ENCODE measurements at places on chromosomes 6 and 20.

DNA sequence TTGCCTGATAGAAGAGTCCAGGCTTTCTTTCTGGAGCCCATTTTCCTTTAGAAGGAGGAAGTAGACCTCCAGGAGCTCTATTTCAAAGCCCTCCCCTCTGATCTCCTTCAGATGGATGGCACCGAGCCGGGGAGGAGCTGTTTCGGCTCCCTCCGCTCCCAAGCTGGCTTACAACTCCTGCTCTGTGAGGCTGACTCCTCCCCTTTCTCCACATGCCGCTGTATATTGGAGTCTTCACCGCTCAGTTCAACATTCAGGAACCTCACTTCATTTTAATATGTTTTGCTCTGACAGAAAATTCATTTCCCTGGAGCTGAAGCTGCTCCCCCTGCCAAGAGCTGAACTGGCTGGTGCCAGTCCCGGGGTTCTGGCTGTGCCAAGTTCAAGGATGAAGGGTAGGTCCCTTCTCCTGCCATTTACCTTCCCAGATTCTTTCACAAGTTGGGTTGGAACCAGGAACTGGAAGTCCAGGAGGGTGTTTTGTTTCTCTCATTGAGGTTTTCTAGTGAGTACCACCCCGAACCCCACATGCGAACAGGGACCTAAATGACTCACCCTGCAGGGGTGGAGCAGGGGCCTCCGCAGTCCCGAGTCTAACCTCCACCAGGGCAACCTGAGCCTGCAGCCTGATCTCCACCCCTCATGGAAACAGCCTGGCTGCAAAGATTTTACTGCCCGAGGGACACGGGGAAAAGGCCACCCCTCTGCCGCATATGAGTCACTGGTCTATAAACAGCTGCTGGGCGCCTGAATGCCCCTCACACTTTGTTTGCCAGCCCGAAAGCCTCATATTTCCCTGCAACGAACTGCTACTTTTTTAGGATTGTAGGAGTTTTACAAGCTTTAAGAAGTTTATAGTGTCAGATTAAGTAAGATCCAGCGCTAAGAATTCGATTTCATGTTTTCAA lies 68.6 kb upstream of the FOXA2 start:
- DNase-seq: no peak

GRCh38 chr6:157198425-157199279 lies 124.7 kb downstream of the TMEM242 start:
- no peak for DNase-seq

GRCh38 chr6:158321960-158322359 lies 9.7 kb downstream of the TULP4 start:
- peak; percentile 88 for DNase-seq

- no peak for DNase-seq
Observed at GRCh38 chr6:116545651-116546050, at the start of gene TRAPPC3L. Gene TRAPPC3L, minus strand, starts transcription at chr6:116545684. Its CDS starts 170 bp downstream, at chr6:116545514.

GRCh38 chr6:7691675-7692452 lies 34.0 kb upstream of the BMP6 start:
- no peak for DNase-seq

DNA sequence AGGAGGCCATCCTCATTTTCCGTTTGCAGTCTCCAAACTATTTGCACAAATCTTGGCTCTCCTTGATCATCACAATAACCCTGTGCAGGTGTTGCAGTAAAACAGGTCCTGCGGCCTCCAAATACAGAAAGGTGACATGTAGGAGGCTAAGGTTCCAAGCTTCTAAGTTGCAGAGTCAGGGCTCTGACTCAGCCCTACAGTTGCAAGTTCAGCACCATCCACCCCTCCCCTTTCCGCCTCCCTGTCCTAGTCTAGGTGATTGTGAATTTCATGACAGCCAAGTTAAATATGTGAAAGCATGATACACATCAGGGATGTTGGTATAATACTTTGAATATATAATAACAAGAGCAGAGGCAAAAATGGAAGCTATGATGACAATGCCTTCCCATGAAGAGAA lies 317.3 kb upstream of the CDH4 start:
- no peak for DNase-seq

GRCh38 chr6:143059663-143060353 lies 881 bp upstream of the AIG1 start:
- peak; percentile 77 for DNase-seq

Data from dermis microvascular lymphatic vessel endothelial cell (primary cell).